ENCODE measurements at places on chromosomes 3 and 15.

GRCh38 chr3:158765518-158766205 is 33.4 kb upstream of the RARRES1 start:
- DNase-seq = no peak

DNA sequence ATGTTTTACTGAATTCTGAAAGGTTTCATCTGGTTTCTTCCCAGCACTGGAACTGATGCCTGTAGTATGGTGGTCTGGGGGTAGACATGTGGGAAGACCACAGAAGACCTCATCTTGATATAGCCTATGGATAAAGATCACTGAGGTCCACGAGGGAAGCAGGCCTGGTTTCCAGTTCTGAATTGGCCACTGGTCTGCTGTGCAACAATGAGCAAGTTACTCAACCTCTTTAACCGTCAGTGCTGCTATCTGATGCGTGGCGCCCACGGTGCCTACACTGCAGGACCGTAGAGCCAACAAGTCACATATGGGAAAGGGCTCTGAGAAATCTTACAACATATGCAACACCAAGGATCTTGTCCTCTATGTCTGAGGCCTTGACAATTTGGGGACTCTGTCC is 13.3 kb downstream of the TLE3 start:
- no peak for DNase-seq

DNA sequence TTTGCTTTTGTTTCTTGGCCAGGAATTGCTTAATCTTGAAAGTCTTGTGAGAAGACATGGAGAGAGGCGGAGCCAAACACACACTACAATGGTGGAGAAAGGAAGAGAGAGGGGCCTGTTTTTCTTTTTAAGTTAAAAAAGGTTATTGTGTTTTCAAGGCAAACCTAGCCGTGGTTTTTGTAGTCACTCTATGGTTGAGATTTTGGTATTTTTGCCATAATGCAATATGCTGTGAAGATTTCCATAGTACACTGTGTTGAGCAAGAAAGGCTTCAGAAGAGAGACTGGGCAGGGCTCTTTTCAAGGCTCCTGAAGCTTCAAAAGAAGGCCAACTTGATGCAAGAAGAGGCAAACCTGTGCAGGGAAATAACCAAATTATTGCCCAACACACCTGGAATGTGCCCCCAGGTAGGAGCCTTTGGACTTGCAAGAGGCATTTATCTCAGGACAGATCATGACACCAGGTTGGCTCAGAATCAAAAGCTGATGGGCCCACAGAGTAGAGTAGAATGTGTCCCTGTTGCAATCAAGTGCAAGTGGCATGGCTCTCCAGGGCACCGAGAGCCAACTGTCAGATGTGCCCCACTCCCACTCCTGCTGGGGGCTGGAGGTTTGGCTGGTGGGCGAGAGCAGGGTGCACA is 22.1 kb downstream of the AMOTL2 start:
- DNase-seq = no peak

DNA sequence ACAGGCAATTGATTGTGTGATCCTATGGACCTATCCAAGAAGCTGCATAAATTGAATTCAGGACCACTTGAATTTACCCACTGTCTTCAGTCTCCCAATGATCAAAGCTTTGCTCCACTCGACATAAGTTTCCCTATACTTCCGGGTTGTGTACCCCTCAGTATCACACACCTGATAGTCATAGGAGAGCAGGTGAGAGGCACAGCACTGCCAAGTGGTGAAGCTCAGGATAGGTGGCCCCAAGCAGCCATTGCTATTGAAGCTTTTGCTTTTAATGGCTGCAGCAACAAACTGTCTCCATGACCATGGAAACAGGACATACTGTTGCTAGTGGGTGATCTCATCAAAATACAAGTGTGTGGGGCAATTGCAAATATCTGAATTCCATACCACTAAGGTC is 27.7 kb downstream of the GASK1A start:
- no peak for DNase-seq

DNA sequence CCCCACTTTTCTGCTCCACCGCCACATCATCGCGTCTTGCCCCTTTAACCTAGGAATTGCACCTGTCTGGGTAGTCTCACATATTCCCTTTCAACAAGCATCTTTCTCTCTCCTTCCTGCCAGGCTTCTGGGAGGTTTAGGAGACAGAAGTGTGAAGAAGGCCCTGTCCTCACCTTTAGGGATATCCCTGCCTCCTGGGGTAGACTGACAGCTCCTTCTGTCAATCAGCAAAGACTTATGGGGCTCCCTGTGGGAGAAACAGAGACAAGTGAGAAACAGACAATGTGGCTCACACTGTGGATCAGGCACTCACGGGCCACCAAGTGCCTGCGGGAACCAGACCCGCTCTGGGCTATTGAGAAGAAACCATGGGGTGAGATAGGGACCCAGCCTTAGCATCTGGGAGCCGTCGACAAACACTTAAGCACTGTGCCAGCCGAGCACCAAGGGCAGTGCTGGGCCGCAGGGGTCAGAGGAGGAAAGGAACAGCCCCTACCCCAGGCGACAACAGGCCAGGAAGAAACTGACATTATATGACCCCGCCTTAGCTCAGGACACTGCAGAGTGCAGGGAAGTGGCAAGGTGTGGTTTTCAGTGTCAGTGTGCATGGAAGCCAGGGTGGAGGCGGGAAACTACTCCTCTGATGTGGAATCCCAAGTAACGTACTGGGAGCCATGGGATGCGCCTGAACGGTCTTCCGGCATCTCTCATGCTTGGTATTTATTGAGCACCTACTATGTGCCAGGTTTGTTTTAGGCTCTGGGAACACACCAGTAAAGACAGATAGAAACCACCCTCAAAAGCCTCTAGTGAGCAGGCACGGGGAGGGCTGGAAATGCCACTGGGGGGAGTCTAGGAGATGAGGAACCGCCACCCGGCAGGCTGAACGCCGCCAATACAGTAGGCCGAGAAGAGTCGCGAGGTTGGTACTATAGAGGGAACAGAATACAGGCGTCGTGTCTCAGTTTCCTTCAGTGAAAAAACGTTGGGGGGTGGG is 1.8 kb downstream of the EFCC1 start:
- no peak for DNase-seq

GRCh38 chr3:150673966-150674365 is 29.8 kb downstream of the ERICH6 start:
- DNase-seq = no peak

- DNase-seq = no peak
Measured at GRCh38 chr15:68421798-68422402, 10.1 kb downstream of the ITGA11 start.

- DNase-seq = no peak
Measured at GRCh38 chr3:135218304-135218703, 423.2 kb downstream of the EPHB1 start.

DNA sequence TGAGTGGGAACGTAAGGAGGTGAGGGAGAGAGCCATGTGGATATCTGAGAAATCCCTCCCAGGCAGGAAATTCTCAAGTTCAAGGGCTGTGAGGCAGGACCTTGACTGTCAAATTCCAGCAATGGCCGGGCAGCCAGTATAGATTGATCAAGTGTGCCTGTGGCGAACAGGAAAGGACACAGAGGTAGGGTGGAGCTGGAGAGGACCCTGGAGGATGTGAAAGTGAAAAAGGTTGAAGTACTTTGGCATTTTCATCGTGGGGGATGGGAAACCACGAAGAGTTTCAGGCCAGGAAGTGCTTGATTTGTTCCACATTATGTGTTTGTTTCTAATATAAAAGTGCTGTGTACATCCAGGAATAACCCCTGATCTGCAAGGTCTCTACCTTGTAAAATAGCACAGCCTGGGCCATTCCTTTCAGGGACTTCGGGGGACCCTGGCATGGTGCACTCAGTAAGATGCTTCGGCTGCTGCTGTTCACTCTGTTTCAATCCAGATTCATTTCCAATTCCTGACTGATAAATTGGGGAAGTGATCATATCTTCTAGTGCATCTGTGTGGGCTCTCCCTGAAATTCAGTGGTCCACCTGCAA is 156.6 kb downstream of the MCTP2 start:
- DNase-seq = no peak

- DNase-seq = no peak
Measured at GRCh38 chr3:89713196-89713595, 605.8 kb downstream of the EPHA3 start.

- no peak for DNase-seq
Measured at GRCh38 chr3:54670201-54671000, 257.5 kb downstream of the LRTM1 start.

- no peak for DNase-seq
Measured at GRCh38 chr3:8776406-8776805, 7.0 kb upstream of the OXTR start.

DNA sequence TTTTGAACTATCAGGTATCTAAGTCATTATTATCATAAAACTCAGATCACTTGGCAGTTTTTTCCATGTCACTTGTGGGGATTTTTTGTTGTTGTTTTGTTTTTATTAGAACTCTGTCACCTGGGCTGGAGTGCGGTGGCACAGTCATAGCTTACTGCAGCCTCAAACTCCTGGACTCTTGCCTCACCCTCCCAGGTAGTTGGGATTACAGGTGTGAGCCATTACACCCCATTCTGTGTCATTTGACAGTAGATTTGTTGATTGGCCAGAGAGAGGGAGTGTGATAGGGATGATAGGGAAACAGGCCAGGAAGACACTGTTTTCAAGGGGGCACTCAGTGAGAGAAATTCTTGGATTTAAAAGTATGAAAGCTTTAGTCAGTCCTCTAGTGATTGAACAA is 54.7 kb upstream of the SCAANT1 start:
- DNase-seq = no peak

GRCh38 chr3:51379301-51379700 is 5.8 kb upstream of the MANF start:
- DNase-seq = no peak

DNA sequence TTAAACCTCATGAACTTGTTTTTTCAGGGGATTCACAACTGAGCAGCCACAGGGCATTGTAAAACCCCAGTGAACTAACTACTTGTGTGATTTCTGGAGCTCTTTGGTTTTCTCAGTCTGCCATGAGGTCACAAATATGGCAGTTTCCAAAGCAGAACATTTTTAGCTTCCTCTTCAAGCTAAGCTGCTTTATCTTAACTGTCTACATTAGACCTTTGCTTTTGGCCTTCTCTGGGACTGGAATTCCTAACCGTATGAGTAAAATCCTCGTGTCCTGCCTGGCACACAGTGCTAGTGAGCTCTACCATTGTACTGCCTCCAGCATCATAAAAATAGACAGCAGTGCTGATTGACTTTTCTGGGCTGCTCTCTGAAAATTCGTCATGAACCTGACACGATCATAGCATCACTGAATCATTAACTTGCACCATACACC is 22.1 kb downstream of the CDIN1 start:
- DNase-seq = no peak

- DNase-seq = no peak
Measured at GRCh38 chr3:106268696-106269095, 399.9 kb upstream of the CBLB start.
